ENCODE measurements at places on chromosomes 5 and 9.

GRCh38 chr5:10553476-10553875, 10.4 kb upstream of the ANKRD33B start:
- DNase-seq, result no peak

DNA sequence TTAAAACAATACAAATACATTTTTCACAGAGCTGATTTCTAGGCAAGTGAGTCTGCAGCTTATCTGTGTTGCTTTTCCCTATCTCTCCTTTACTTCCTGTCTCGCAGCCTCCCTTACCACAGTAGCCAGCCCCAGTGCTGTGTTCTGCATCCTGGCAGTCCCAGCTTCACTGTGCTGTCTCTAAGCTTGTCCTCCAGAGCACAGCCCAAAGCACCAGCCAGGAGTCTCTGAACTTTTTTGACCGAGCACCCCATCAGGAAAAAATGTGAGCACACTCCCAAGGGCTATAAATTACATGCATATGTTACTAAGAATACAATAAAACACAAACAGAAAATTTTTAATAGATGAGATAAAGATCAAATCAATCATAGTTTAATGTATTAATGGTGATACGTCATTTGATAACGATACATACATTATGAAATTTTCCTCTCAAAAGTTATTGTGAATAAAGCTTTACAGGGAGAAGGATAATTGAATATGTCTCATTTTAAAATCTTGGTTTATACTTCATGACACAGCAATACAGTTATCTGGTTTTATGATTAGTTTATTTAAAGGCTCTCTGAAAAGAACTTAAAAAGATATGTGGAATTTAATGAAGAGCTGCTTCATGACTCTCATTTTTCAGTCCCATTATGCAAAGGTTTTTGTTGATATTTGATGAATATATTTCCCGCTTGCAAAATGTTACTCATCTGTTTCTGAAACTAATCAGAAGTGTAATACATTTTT, 7.3 kb upstream of the RHOBTB3 start:
- no peak for DNase-seq

- no peak for DNase-seq
Measured at GRCh38 chr9:27672718-27673117, 99.4 kb upstream of the C9orf72 start.

- DNase-seq, result no peak
Measured at GRCh38 chr5:14870337-14871213, 1.0 kb downstream of the ANKH start.

DNA sequence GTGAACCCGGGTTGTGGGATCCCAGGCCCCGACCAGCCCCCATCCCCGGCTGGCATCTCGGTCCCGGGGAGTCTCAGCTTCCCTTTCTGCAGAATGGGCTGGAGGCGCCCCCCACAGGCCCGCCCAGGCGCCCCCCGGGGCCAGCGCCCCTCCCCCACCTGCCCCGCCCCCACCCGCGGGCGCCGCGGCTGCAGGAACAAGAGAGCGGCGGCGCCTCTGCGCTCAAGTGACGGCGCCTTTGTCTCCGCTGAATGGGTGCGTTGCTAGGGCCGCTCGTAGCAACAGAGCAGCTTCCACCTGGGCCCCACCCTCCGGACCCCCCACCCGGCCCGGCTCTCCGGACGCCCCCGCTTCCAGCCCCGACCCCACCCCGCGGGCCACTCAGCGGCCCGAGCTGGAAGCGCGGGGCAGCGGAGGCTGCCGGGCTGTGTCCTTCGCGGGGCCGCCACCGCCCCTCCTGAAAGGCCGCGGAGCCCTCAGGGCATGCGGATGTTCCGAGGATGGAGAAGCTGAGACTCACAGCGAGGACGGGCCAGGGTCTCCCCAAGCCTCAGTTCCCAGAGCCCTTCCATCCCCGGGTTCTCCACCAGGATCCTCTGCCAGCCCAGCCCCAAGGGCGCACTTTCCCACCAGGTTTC, 27.5 kb downstream of the ADGRD2 start:
- no peak for DNase-seq

GRCh38 chr5:53667621-53668020, 107.2 kb downstream of the NDUFS4 start:
- no peak for DNase-seq

DNA sequence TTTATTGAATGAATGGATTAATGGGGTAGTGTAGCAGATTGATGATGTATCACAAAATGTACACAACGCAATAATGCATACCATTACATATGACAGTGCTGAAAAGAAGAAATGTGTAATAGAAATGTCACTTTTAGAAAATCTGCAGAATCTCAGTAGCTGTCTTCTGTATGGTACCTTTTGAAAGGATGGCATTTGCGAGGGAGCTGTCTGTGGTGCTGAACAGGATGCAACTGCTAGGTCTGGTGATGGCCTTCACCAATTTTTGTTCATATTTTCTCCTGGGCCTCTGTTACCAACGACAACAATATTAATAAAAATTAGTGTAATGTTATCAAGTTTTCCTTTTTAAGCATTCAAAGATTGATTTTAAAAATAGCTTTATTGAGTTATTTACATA, 36.2 kb upstream of the OTULIN start:
- DNase-seq, result peak; percentile 21

DNA sequence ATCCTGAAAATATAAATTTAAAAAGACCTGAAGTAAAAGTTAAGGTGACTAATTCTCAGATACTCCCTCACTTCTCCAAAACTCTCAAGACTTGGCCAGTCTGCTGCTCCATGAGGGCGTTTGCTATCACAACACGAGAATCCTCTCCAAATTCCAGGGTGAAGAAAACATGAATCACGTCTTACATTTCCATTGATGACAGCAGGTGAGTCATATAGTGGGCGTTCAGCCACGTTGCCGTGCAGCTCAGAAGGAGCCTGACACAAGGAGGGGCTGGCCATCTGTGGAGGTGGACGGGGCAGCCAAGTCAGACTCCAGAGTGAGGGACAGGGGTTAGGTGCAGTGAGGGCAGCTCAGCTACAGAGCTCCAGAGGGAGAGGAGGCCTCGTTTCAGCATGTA, 555.1 kb upstream of the ADAMTS16 start:
- no peak for DNase-seq

DNA sequence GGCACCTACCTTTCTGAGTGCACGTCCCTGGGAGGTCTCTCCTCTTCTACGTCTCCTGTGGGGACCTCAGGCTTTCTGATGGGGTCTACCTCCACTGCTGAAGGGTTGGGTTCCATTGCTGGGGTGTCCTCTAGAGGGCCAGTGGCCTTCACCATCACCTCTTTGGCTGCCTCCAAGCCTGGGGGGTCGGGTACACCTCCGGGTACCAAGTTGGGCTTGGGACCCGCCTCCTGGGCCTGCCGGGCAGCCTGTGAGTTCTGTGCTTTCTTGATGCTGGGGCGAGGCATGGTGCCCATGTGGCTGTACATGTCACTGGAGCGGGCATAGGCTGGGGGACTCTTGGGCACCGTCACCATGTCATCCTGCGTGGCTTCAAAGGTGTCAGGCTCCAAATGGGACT, 4.5 kb downstream of the SH2D3C start:
- DNase-seq, result no peak

DNA sequence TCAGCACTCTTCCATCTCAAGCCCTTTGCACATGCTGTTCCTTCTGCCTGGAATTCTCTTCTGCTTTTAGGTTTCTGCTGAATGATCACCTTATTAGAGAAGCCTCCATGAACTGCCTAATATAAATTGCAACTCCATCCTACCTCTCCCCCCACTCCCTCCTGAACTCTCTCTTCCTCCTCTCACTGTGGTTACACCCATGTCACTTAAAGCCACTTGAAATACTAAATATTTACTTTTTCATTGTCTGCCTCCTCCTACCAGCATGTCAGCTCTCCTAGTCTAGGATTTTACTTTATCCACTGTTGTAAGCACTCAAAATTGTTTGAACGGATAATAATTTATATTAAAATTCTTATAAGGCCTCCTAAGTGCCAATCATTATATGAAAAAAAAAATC, 43.8 kb downstream of the ACTL7B start:
- DNase-seq, result no peak

GRCh38 chr9:110152704-110153374, 55.1 kb downstream of the C9orf152 start:
- peak; percentile 71 for DNase-seq

DNA sequence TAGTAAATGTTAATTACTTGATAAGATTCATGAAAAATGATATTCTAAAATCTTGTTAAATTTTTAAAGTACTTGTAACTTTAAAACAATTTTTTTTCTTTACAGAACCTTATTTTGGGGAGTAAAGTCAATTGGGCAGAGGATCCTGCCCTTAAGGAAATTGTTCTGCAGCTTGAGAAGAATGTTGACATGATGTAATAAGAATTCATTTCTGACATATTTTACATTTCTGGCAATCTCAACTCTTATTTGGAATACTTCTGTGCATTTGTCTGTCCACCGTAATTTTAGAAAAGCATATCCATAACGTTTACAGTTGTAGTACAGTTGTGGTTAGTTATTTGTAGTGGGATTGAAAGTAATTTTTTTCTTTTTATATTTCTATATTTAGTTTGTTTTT, 20.2 kb downstream of the CENPH start:
- DNase-seq, result no peak

GRCh38 chr9:21549251-21549765, 67.2 kb upstream of the IFNE start:
- DNase-seq, result no peak

DNA sequence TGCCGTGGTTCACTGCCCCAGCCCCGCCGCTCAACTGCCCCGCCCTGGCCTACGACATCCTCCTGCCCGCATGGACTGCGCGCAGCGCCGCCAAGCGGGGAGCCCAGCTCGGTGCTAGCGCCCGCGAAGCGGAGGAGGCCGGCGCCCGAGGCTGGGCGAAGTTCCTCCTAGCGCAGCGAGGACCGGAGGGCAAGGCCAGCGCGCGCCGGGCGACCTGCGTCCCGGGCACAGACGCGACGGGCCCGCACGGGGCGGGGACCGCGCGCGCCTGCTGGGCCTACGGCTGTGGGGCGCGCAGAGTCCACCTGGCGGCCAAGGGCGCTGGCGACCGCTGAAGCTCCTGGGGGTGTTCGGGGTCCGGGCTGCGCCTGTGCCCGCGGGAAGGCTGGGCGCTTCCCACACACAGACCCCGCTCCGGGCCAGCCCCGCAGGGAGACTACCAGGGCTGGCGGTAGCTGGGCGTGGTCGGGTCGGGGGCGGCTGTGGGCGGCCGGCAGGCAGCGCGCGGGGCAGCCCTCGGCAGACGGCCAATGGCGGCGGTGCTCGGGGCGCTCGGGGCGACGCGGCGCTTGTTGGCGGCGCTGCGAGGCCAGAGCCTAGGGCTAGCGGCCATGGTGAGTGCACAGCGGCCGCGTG, at the start of gene PCBD2:
Gene PCBD2, plus strand, starts transcription at position 522 of the 636 bp plus-strand sequence. Its CDS starts 9 bp downstream, at position 531.
- peak; percentile 84 for DNase-seq

DNA sequence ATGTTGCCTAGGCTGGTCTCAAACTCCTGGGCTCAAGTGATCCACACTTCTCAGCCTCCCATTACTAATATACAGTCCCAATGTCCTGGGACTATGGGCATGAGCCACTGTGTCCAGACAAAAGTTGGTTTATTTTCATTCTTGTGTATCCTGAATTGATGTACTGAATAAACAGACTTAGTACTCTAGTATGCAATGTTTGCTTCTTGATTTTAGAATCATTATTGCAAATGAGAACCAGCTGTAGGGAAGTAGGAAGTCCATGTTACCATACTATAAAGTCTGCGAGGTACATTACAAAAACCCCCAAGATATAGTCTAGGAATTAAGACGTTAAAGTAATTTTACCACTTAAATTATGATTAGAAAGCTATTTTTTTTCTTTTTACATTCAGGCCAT, 334.6 kb upstream of the KLF9 start:
- DNase-seq, result no peak

DNA sequence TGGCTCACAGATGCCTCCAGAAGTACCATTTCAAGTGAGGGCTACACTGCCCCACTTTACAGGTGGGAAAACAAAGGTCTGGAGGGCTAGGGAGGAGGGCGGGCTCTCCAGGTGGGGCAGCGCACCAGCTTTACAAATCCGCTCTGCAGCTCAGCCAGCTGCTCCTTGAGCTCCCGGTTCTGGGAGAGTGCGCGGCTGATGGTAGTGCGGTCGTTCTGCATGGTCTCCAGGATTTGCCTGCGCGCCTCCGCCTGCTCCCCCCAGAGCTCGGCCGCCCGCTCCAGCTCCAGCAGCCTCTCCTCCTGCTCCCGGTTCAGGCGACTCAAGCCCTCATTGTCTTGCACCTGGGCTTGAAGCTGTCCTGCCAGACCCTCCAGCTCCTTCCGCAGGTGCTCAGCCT, 15.5 kb downstream of the GOLGA2 start:
- DNase-seq, result no peak

GRCh38 chr9:19127871-19128500, 694 bp upstream of the PLIN2 start:
- no peak for DNase-seq

DNA sequence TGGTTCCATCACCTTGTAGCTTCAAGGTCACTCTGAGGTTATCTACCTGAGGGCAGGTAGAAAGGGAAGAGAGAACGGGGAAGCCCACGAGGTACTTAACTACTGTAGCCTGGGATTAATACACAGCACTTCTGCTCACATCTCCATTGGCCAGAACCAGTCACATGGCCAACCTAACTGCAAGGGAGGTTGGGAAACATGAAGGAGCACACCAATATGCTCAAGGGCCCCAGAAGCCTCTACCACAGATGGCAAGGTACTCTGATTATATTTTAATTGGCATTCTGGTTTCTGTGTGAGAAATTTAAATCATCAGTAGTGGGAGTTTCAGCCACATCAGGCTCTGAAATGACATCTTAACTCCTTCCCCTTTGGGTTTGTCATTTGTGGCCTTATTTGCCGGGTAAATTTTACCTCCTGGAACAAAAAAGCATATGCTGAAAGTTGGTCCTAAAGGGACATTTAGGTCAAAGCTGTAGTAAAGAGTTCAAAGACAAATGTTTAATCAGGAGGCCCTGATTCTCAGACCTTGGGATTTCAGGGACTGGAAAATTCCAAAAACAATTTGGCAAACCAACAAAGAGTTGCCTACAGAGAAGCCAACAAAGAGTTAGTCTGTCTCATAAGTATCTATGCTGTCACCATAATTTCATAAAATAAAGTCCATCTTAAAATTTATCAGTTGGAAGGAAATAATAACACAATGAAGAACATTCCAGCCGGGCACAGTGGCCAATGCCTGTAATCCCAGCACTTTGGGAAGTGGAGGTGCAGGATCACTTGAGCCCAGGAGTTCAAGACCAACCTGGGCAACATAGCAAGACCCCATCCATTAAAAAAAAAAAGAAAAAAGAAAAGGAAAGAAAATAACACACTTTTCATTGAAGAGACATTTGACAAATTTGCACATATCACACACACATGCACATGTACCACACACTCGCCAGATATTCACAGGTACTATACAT, 13.8 kb upstream of the MVB12B start:
- no peak for DNase-seq

- DNase-seq, result no peak
Measured at GRCh38 chr5:6732634-6733410, 19.6 kb downstream of the TENT4A start.

GRCh38 chr9:18331310-18331684, 142.7 kb upstream of the ADAMTSL1 start:
- DNase-seq, result no peak

Measured in HL-60 (cell line).